ENCODE measurements at places on chromosomes 5 and 9.

DNA sequence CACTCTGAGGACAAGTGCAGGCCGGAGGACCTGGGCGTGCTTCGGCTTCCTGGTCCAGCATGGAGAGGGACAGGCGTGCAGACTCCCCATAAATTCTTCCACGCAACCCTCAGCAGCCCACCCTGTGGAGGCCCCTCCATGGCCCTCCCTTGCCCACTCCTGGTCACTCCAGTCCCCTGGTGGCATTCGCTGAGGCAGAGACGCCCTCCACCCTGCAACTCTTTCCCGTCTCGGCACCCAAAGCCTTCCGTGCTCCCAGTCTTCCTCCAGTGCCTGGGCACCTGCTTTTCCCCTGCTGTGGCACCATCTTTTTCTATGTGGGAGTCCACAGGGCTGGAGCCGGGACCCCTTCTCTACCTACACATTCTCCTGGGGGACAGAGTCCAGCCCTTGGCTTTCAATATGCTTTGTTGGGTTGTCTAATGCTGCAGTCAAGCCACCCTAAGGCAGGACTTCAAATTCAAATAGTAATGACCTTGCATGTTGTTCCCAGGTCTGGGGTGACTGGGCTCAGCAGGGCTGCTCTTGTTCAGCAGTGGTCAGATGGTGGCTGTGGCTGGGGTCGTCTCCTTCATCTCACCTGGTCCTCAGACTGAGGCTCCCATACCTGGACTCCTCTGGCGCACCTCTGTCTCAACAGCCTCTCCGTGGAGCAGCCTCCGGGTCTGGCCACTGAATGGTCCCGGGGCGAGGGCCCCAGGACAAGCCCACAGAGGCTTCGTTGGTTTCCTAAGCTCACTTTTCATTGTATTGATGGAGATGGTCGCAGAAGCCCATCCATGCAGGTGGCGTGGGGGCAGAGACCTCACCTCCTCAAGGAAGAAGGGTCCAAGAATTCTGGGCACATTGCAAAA, 15.2 kb downstream of the MRPL36 start:
- DNase-seq: no peak

DNA sequence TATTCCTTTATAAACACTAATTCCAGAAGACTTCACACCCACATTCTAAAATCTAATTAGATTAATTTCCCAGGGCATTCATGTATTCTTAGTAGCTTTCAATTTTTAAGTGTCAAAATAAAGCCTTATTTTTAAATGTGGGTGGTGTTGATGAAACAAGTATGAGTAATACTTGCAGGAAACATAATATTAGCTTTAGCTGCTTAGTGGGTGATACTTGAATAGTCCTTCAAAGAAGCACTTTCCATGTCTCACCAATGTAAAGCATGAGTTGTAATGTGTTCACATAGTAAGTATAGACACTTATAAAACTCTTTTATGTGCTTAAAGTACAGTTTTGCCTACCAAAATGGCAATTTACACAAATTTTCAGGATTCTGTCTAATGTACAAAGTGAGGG, 6.9 kb downstream of the FNBP1 start:
- DNase-seq: no peak

DNA sequence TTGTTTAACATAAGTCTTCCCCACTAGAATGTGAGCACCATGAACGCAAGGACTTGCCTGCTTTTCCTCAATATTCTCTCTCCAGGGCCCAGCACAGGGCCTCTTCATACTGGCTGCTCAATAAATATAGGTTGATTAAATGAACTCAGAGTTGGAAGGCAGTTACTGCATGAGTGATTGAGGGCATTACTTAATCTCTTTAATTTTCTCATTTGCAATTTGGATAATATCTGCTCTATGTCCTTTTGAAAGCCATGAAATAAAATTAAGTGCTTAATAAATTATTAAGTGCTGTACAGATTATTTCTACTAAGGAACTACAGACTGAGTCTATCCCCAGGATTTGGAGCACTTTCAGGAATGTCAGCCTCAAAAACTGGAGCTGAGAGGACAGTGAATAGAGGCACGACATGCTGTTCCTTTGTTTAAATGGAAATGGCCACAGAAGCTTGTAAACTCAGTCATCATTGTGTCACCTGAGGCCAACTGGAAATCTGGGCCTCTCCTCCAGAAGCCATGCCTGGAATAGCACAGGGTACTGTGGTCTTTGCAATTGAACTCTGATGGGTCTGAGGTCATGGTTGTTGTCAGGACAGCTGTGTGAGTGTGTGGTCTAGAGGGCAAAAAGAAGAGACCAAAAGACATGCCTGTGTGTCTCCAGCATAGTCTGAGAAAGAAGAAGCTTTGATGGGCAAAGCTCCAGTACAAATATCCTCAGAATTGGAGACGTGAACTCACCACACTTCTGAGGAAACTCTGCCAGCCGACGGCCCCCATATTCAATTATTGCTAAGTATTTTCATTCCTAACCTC, 86.1 kb downstream of the SH3TC2 start:
- no peak for DNase-seq

DNA sequence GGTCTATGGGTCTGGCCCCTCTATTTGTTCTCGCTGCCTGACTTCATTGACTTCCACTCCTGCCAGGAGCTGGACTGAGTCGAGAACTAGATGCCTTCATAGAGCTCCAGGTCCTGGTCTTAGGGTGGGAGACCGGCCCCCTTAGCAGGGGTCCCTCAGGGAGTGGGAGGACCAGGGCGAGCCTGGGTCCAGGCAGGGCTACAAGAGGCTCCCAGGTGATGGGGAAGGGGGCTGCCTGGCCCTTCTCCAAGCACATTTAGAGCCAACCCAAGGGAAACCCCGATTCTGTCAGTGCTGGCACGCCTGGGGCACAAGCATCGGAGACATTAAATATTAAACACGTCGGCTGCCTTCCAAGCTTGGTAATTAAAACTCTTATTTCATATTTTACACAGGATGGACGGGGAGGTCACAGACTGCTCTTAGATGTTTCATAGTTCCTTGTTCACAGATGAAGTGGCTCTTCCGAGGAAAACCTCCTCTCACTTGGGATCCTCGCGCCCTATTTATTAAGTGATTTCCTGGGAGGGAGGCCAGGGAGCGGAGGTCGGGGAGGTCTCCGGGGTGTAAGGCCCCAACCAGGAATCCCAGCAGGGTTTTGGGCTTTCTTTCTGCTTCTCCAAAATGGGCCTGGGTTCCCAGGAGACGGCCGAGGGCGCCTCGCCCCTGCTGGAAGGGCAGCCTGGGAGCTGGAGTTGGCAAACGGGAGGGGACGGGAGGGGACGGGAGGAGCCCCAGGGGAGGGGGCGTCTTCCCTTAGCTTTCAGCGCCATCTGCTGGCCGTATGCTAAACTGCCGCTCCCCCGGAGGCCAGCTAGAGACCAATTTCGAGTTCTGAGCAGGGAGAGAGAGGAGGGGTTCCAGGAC, 23.4 kb upstream of the ZBTB43 start:
- peak; percentile 45 for DNase-seq

DNA sequence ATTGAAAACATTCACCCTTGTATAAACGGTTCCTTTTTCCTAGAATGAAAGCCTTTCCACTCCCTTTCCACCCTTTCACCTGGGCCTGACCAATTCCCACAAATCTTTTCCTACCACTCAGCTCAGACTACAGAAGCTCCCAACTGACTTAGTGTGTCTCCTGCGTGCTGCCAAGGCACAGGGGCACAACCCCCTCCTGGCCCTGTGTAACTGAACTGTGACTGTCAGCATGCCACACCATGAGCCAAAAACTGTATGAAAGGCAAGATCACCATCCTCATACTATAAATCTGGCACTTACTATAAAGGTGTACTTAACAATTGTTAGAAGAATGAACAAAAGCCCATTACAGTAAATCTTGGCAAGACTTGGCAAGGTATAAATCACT, 11.5 kb downstream of the NOL8 start:
- no peak for DNase-seq

DNA sequence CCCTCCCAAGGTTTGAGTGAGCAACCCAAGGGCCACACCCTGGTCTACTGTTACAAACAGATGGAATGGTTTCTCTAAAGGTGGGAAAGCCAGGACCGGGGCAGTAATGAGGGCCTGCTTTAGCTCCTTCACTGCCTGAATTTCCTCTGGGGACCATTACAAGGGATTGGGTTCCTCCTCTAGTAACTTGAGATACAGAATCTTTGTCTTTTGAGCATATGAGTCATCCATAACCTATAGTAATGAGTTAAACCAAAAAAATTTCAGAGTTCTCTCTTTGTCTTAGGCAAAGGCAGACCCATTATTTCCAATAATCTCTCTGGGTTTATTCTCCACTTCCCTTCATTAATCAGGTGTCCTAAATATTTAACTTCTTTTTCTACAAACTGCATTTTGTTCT, 618.8 kb downstream of the HINT1 start:
- no peak for DNase-seq

DNA sequence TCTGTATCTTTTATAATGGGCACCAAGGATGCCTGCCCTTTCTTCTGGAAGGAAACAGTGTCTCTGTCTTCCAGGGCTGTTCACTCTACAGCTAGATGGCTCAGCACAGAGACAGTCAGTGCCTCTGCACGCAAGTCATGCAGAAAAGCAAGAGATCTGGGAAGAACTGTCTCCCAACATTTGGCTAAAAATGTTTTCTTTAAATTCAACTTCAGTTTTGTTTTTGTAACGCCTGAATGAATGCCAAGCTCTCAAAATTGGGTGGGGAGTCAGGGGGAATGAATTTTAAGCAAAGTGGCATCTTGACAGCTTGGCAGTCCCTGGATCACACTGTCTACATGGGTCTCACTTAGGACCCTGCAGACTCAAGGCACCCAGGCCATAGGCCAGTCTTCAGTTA, 12.6 kb downstream of the OLFML2A start:
- no peak for DNase-seq

DNA sequence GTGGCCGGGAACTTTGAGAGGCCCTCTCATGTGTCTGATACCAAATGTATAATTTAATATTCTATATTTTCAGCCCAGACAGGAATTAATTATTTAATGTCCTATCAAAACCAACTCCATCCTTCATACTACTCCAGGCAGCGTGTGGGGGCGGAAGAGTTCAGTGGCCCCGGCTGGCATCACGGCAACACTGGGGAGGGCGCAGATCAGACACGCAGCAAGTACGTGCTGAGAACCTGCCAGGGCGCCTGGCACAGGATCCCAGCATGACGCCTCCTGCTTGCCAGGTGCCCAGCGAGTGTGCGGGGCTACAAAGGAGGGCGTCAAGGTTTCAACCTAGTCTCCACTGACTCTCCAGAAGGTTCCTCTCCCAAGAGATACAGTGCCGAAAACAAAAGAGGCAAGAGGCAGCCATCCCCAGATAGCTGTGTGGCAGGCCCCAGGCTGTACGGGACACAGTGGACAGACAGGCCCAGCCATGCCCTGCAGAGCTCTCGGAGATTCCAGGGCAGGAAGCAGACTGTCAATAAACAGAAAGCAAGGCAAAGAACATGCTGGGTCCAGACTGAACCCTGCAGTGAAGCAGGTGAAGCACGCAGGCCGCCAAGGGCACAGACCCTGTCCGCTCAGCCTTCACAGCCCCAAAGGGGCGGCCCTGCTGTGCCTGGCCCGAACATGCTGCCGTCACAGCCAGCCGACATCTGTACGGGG, 110.3 kb downstream of the VAV2 start:
- no peak for DNase-seq

DNA sequence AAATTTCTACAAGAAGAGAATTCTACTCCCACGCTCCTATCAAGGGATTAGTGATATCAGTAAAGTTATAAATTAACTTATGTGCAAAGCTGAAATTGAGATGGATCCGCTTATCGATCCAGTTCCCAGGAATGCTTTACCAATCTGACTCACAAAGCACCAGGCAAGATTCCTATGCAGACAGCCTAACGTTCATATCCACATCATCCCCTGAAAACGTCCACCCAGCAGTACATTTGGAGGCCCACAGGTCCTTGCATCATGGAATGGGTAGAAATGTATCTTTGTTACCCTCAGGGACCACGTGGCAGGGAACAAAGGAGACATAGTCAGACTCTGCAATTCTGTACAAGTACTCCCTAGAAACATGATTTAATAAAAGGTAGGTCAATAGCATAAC, 147.4 kb downstream of the ESM1 start:
- no peak for DNase-seq

DNA sequence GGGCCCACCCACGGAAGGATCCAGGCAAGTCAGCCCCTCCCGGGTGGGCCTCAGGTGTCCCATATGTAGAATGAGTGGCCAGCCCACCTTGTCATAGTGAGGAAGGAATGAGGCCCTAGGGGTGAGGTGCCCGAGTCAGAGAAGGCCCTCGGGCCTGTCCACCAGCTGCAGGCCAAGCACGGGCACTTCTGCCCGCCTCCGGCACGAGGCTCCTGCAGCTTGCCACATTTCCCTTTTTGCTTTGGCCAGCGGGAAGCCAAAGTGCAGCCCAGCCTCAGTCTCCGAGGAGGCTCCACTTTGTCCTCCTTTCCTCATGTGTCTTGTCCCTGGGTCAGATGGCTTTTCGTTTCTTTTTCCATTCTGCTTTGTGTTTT, 72.9 kb downstream of the PSMB7 start:
- DNase-seq: no peak

GRCh38 chr5:1658665-1659064, 134.9 kb upstream of the LPCAT1 start:
- no peak for DNase-seq

DNA sequence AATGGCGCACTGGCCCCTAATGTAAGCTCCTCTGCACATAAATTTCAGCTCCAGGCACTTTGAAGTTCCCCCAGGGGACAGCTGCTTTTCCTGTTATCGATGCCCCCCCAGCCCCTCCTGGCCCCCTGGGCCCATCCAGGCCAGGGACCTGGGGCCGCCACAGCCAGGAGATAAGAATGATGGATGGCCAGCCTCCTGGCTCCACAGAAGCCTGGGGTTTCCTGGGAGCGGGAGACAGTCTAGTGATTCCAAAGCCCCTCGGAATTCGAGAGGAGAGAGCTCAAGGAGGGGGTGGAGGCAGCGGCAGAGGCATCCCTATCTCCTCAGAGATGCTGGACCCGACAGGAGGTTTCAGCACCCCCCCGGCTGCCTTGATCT, 98.4 kb upstream of the HAND1 start:
- DNase-seq: no peak

GRCh38 chr9:86629530-86629929, 275.3 kb upstream of the TUT7 start:
- DNase-seq: no peak

GRCh38 chr9:117180896-117181445, 233.9 kb downstream of the ASTN2 start:
- no peak for DNase-seq

DNA sequence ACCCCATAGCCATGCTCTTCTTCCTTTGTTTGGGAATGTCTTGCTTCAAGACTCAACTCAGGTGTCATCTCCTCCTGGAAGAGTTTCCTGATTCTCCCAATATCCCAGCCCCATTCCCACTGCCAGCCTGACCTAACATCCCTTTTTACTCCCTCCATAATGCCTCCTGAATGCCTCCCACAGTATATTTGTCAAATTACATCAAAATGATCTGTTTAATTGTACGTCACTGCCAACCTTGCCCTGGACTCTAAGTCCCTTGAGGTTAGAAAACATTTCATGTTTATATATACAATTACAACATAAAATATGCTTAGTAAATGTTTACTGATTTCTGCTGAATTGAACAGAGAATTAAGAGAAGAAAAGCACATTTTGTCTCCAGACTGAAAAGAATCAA, 301.6 kb upstream of the PDE4D start:
- DNase-seq: no peak

Data from stimulated activated CD8-positive, alpha-beta memory T cell treated with anti-CD3 and anti-CD28 coated beads, Interleukin-7, amount 100 ng/mL, for 48 hours (primary cell).